ENCODE measurements at places on chromosomes 5 and 9. TPM values are rescaled to one million over a fixed set of nuclear protein-coding genes. Genes with fewer than 3 reads are reported as not detected.

ARRDC1 gene
- 16.2 TPM for total RNA-seq

C5 gene
- total RNA-seq = 0.63 TPM

UCK1 gene
- total RNA-seq = 23.0 TPM

SPINK4 gene
- not detected for total RNA-seq

FBLL1 gene
- total RNA-seq = not detected

ANGPTL2 gene
- total RNA-seq = 35.7 TPM

F12 gene
- total RNA-seq = not detected

All from left ventricle myocardium inferior (tissue), 1 donor.